GM13976 (cell line): ENCODE measurements at places on chromosomes 5 and 9.

GRCh38 chr9:16386007-16386826, 484.3 kb downstream of the BNC2 start:
- no peak for DNase-seq

GRCh38 chr9:121868626-121869025, 217.2 kb downstream of the DAB2IP start:
- DNase-seq: no peak

GRCh38 chr5:91229031-91229727, 153.9 kb downstream of the ARRDC3 start:
- DNase-seq: no peak

DNA sequence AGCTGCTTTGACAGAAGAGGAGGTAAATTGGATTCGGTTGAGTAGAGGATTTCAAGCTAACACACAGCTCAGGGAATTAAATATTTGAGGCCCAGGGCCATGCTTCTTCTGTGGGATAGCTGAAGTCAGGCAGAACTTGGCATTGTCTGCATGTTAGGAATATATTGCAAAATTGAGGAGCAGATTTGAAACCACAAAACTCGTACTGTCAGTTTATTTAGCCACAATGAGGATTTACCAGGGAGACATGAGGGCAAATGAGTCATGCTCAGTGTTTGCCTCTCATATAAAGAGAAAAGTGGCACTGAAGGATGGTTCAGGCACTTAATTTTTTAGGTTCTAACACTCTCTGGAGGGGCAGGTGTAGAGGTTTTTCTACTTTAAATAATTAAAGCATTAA, 83.0 kb upstream of the PRLR start:
- no peak for DNase-seq

DNA sequence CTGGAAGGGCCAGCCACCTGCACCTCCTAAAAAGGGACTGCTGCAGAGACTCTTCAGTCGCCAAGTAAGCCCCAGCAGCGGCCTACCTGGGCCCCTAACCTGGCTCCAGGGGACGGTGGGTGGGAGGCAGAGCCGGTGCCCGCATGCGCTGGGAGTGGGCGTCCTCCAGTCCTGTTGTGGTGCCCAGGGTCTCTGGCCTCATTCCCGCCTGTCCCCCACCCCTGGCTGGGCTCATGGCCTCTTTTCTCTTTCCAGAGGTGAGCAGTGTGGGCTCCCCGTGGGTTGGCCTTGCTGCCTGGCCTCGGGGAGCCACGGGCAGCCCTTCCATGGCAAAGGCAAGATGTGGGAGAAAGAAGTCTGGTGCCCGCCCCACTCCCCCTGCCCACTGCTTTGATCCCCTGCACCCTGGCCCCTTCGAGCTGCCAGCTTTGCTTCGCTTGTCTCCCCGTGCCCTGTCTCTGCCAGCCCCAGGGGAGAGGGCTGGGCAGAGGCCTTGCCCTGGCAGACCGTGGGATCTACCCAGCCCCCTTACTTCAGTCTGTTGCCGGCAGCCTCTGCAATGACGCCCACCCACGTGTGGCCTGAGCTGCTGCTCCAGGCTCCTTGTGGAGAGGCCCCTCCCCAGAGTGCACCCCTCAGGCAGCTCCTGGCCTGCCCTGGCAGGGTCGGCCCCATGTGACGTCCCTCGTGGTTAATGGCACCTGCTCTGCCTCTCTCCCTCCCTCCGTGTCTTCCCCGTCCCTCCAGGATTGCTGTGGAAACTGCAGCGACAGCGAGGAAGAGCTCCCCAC, 5.4 kb upstream of the PRR7 start:
- no peak for DNase-seq
